ENCODE measurements at places on chromosomes 5 and 9.

DNA sequence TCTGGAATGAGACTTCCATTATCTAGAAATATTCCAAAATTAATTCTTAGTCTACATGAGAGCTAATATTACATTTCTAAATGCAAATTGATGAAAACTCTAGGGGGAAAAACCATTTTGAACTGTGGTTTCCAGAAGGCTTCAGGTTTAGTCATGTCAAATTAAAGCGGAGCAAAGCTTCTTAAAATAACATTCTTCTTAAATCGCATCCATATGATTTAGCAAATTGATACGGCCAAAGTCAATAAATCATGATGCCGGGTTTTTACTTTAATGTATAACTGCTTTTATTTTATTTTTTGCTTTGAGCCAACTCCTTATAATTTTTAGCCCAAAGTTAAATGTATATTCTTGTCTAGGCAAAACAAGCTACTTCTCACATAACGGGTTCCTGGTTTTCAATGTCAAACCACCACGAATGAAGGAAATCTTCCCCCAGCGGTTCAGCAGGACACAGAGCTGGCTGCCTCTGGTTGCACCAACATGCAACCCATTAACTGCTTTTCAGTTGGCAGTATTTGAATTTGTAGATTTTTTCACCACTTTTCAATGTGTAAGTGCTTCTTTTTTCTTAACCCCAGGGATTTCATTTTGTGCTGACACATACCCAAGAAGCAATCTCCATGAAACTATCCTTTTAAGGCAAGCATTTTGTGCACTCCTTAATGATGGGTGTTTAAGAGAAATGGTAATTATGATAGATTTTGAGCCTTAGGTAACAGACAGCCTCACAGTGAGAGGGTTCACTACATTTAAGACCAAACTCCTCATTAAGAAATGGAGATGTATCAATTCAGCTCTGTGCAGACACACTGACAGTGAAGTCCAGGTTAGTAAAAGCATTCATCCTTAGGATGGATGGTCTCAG lies 35.5 kb downstream of the EFNA5 start:
- DNase-seq, result peak; percentile 29

- DNase-seq, result no peak
These were observed 27.3 kb downstream of the IER5L start for GRCh38 chr9:129150672-129151211.

DNA sequence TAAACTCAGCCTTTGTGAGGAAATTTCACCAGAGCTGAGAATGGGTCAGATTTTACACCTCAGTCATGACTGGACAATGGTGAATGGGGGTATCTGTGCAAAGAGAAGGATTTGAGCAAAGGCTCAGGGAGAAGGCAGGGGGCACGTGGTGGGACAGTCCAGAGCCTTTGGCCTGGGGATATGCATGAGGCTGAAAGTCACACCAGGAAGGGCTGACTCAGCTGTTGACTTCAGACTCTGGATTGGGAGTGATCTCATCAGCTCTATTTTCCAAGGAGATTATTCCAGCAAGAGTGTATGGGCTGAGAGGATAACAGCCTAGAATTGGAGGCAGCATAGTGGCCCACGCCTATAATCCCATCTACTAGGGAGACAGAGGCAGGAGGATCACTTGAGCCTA lies 53.6 kb downstream of the SAXO1 start:
- DNase-seq, result no peak

DNA sequence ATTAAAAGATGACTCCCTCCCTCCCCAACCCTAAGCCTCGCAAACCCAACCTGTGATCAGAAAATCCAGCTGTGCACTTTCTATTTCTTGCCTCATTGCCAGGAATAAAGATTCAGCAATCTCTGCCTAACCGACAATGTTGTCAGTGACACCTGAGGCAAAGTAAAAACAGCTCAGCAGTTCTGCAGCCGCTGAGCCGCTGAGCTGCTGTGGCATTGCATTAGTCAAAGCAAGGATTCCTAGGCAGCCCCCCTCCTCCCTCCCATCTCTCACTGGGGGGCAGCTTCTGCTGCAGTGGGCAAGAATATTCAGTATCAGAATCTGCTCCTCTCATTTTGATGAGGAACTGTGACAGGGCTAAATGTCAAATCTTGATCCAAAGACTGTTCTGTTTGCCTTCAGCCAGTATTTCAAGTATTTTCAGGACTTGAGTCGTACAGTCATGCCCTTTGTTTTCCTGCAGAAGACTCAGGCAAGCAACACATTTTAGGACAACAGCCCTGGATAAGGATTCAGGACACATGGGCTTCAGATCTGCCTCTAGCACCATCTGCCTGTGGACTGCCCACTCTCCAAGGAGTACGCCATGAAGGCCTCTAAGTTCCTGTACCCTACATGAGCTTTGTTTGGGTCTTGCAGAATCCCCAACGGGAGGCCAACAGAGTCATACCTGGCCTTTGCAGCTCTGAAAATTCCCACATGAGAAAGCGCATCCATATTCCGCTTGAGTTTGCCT lies 41.1 kb upstream of the DAP start:
- DNase-seq, result no peak

DNA sequence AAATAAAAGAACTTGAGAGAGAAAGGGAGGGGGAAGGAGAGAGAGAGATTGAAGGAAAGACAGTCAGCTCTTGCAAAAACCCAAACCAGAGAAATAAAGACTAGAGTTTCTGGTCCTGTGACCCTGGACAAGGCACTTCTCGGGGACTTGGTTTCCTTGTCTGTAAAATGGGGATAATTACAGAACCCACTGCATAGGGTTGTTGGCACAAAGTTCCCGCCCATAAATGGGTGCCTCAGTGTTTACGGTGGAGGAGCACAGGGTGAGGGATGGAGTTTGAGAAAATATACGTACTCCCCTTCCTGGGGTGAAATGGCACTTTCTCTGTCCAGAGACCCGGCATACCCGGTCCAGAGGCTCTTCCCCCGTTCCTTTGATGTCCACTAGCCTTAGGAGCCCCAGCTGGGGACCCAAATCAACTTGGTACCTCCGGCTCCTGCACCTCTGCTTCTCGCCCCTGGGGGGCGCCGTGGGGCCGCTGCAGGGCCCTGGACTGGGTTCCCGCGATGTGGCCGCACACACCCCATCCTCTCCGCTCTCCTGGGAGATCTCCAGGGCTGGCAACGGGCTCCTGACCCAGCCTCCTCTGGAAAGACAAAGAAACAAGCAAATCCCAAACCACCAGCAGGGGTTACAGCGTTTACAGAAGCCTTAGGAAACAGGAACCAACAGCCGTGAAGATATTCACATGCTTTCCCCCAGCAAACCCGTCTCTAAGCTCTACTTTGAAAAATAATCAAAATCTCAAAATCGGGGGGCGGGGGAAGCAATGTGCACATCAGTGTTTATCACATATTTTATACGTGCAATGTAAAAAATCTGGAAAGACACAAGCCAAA lies 26.3 kb downstream of the PTGES start:
- peak; percentile 69 for DNase-seq

GRCh38 chr9:14888875-14889274 lies 21.4 kb downstream of the FREM1 start:
- no peak for DNase-seq

GRCh38 chr5:7728076-7728475 lies 122.9 kb downstream of the CFAP90 start:
- DNase-seq, result no peak

DNA sequence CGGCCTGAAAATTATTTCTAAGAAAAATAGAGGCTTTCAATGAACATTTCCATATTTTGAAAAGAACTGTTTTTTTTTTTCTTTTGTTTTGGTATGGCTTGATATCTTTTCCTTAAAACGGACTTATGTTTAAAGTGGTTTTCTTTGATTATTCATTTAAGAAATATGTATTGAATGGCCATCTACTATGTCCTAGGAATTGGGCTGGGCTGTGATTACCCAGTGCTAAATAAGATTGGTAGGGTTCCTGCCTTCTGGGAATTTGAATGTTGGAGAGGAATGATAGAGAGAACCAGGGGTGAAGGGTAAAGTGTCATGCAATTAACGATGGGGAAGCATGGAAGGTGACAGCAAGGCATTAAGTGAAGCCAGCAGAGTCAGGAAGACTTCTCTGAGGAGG lies 33.2 kb downstream of the TNFSF8 start:
- DNase-seq, result no peak

DNA sequence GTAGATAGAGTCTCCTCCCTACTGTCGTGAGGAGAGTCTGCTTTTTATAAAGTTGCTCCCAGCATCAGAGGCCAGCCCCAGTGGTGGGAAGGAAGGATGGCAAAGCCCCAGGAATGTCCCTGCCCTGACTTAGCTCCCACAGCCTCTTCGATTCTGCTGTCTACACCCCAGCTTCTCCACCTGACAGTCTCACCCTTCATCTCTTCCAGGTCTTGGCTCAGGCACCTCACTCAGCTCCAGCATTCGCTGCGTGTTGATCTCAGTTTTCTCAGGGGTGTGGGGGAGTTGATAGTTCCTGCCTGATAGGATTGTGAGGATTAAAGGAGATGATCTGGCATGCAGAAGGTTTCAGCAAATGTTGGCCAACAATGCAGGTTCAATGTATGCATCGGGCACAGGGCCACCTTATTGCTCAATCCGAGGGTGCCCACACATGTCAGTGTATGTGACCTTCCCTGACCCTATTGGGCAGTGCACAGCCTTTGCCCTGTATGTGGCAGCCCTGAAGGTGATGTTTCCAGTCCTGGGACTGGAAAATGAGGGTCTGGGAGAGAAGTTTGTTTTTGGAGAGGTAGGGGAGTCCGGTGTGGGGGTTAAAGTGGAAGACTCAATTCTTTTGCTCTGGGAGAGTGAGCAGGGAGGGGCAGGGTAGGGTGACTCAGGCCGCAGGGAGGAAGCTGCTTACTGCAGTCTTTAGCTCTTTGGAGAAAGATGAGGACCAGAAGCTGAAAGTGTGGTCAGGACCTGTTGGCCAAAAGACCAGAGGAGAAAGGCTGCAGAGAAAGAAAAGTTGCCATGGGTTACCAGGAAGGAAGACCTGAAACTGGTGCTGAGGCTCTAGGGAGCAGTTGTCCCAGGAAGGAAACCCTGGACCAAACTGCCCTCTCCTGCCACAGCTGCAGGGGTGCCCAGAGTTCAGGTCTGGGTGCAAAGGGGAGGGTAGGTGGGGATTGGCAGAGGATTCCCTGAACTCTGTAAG lies 153.2 kb downstream of the MACROH2A1 start:
- DNase-seq, result no peak

DNA sequence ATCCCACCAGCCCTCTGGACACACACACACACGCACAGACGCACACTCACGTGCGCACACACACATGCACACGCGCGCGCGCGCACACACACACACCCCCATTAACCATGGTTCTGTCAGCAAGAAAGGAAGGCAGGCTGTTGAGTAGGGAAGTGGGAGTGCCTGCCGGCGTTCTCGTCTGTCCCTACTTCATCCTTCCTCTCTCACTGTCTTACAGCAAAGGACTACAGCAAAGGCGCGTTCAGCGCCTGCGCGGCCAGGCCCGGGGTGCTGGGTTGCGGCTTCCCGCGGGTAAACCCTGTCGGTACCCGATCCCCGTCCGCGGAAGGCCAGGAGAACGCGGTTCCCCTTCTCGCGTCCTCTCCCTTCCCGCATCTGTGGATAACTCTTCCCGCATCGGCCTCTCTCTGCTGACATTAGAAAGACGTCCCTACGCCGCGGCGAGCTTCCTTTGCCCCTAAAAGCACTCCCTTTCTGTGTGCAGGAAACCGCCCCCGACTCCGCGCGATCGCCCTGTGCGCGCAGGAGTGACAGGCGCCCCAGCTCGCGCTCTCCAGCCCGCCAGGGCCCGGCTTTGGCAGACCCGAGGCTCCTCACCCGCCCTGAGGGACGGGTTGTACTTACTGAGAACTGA lies 219.2 kb downstream of the AGTPBP1 start:
- DNase-seq, result peak; percentile 3

- DNase-seq, result no peak
These were observed 20.1 kb downstream of the ZNF462 start for GRCh38 chr9:106883030-106883429.

DNA sequence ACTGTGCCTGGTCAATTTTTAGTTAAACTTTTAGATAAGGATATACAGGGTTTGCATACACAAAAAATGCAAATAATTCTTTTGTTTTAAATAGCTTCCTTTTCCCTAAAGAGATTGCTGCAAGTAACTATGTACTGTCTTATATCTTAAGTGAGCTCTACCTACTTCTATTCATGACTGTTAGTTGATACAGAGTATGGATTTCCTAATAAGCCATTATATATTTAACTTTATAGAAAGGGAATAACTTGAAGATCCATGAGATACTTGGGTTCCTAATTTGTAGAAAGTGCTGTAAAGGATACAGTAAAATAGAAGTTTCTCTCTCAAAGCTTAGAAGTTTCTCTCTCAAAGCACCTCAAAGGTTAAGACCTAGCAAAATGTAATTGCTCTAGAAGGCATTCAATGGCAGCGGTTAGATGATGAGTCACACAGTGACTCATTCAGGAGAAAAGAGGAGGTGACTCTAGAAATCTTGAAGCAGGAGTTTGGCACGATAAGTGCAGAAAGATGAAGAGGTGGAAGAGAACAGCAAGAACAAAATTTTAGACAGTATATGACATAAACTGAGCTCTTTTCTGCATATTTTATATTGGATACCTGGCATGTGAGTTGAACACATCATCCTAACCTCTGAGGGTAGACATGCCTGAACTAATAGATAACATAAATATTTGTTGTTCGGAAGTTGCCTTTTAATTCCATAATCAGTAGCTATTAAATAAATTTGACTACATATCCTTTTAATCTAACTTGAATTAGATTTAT lies 5.5 kb upstream of the DNAJC21 start:
- no peak for DNase-seq

GRCh38 chr9:31089549-31090221 lies 1294.8 kb upstream of the ACO1 start:
- no peak for DNase-seq

GRCh38 chr9:7293091-7293490 lies 506.5 kb downstream of the DMAC1 start:
- DNase-seq, result no peak

DNA sequence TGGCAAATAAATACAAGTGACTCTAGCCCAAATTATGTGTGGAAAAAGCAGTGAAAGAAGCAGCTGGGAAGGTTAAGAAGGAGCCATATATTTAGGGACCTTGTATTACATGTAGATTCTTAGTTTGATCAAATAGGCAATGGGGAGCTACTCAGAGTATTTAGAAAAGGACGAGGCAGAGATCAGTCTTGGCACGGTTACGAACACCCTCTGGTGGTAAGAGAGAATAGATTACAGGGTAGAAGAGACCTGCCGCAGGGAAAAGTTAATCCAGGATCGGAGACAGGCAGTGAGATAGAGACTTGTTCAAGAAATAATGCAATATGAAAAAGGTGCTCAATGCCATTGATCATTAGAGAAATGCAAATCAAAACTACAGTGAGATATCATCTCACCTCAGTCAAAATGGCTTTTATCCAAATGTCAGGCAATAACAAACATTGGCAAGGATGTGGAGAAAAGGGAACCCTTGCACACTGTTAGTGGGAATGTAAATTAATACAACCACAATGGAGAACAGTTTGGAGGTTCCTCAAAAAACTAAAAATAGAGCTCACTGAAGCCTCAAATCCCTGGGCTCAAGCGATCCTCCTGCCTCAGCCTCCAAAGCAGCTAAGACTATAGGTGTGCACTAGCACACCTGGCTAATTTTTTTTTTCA lies 12.0 kb downstream of the INIP start:
- DNase-seq, result peak; percentile 34

GRCh38 chr5:94010814-94011213 lies 269.4 kb upstream of the POU5F2 start:
- no peak for DNase-seq

- no peak for DNase-seq
These were observed 22.3 kb upstream of the DPYSL3 start for GRCh38 chr5:147532156-147532555.
